K562 (cell line): ENCODE measurements at places on chromosomes 12 and 14.

DNA sequence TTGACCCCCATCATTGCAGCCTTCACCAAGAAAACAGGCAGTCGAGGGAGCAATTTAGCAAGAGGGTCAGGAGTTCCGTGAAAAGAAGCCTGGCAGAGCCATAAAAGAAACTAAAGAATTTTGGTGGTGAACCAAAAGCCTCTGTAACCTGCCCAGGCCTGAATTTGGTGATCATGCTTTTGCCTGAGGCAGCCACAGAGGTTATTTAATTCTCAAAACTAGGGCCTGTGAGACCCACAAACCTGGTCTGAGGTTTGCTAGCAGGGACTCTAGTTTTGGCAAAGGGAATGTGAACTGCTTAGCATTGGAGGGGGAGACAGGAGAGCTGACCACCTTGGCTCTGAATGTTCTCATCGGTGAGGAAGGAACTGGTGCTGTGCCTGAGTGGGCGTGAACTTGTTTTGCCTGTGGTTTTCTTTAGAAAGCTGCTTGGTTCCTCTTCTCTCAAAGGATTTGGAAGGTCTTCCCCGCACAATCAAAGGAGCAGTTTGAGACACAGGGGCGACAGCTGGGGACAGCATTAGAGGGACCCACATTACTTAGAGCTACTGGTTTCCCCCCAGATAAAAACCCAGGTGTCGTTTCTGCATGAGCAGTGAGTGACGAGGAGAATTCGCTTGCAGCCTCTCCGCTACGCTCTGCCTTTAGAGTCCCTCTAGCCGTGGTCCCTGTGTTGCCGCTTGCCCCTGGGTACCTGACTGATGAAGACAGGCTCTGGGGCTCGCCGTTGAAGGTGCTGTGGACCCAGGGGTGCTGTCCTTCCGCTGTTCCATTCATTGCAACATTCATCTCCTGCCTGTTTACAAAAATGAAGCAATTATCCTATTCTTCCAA is 12.6 kb upstream of the WNT5B start:
- H3K27ac ChIP-seq = no peak overlapping the region
- H3K36me3 ChIP-seq = no peaks in the 10 kb centered on the region
- H3K4me3 ChIP-seq = no peak overlapping the region

DNA sequence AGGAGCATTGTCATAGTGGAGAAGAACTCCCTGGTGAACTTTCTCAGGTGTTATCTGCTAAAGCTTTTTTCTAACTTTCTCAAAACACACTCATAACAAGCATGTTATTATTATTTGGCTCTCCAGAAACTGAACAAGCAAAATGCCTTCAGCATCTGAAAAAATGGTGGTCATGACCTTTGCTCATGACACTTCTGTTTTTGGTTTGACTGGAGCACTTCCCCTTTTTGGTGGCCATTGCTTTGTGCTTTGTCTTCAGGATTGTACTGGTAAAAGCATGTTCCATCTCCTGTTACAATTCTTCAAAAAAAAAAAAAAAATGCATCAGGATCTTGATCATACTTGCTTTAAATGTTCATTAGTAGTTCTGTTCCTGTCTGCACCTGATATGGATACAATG is 1241.6 kb upstream of the USP15 start:
- H3K4me1 ChIP-seq = no peaks in the 10 kb centered on the region
- H3K27ac ChIP-seq = no peak overlapping the region
- H3K36me3 ChIP-seq = no peaks in the 10 kb centered on the region
- no peak overlapping the region for H3K4me3 ChIP-seq
- no peak for DNase-seq

DNA sequence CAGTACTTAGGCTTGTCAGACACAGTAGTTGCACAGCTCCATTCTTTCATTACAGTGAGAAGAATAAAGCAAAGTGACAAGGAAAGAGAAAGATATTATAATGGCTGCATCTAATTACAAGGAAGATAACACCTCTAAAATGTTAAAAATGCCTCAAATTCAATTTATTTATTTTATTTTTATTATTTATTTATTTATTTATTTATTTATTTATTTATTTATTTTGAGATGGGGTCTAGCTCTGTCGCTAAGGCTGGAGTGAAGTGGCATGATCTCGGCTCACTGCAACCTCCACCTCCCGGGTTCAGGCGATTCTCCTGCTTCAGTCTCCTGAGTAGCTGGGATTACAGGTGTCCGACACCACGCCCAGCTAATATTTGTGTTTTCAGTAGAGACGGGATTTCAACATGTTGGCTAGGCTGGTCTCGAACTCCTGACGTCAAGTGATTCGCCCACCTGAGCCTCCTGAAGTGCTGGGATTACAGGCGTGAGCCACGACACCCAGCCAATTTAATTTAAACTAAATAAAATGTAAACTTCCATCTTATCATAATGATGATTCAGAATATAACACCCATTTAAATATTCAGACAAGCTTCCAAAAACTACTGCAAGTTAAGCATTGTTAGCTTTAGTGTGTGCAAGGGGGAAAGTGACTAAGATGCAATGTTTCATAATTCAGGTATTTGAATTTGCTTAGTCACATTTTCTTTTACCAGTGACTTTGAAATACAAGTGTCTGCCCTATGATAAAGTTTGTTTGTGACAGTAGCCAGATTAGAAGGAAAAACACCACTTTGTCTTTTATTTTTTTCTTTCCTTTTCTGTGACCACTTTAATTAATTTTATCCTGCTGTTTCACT is 2.4 kb upstream of the CFAP54 start:
- H3K36me3 ChIP-seq = no peaks in the 10 kb centered on the region
- H3K27ac ChIP-seq = no peak overlapping the region
- peaks cover 15% of the 10 kb centered on the region for H3K27me3 ChIP-seq
- peaks cover 8% of the 10 kb centered on the region for H3K4me1 ChIP-seq
- no peak for DNase-seq
- H3K4me3 ChIP-seq = no peak overlapping the region

- peaks cover 14% of the 10 kb centered on the region for H3K27me3 ChIP-seq
- H3K4me1 ChIP-seq = no peaks in the 10 kb centered on the region; the same call in 1 of the 2 replicates
- no peak overlapping the region for H3K27ac ChIP-seq
- no peaks in the 10 kb centered on the region for H3K36me3 ChIP-seq
These were observed 93.8 kb downstream of the CPSF2 start for GRCh38 chr14:92215579-92215978.

GRCh38 chr12:125053821-125054220 is 11.4 kb upstream of the AACS start:
- H3K27ac ChIP-seq = no peak overlapping the region
- H3K36me3 ChIP-seq = no peaks in the 10 kb centered on the region
- DNase-seq = no peak
- no peak overlapping the region for H3K4me3 ChIP-seq

GRCh38 chr12:124449623-124450375 is 117.6 kb downstream of the NCOR2 start:
- no peak for DNase-seq
- H3K36me3 ChIP-seq = peaks cover 32% of the 10 kb centered on the region; the same call in 2 of the 3 replicates
- H3K27ac ChIP-seq = no peak overlapping the region
- H3K27me3 ChIP-seq = no peaks in the 10 kb centered on the region

GRCh38 chr14:106605548-106606448 is 1079.4 kb downstream of the TMEM121 start:
- H3K27me3 ChIP-seq = no peaks in the 10 kb centered on the region
- H3K27ac ChIP-seq = no peak overlapping the region
- H3K36me3 ChIP-seq = no peaks in the 10 kb centered on the region
- DNase-seq = peak; percentile 58
